Cortex of kidney (tissue), 1 donor: ENCODE measurements at places on chromosomes 3 and 15.

DNA sequence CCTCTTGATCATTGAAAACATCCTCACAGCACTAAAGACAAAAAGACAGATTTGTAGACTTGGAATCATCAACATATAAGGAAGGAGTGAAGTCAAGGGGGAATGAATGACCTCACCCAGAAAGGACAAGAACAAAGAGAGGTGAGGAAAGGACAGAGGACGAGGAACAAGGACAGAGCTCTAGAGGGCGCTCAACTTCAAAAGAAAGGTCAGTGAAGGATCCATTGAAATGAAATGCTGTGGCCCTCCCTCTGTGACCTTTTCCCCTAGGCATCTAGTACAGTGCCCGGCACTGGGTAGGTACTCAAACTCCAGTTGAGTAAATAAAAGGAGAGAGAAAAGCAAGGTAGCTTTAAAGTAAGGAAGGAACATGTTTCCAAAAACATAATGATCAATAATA is 2.6 kb downstream of the ATP8B4 start:
- no peak for DNase-seq

GRCh38 chr3:30672959-30673358 is 66.6 kb downstream of the TGFBR2 start:
- no peak for DNase-seq

DNA sequence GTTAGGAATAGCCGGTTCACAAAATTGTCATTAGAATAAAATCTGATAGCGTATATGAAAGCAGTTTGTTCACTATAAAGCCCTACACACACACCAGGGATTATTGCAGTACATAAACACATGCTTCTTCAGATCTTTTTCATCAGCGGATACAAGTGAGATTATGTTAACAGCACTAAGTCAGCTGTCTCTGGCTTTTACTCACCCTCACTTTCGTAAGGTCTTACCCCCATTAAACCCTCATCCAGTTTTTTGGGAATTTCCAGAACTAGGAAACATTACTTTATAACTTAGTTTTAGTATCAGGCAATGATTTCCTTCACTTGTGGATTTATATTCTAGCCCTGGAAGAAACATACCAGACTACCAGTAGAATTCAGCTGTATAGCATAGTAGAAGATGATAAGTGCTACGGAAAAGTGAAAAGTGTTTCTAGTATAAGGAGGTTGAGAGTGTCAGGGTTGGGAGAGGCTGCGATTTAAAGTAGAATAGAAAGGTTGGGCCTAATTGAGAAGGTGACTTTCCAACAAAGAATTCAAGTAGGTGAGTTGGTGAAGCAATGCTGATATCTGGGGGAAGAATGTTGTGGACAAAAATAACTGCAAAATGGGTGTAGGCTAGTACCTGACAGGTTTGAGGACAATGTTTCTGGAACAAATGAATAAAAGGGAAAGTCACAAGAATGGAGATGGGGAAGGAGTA is 22.7 kb downstream of the TMEM207 start:
- DNase-seq = no peak

DNA sequence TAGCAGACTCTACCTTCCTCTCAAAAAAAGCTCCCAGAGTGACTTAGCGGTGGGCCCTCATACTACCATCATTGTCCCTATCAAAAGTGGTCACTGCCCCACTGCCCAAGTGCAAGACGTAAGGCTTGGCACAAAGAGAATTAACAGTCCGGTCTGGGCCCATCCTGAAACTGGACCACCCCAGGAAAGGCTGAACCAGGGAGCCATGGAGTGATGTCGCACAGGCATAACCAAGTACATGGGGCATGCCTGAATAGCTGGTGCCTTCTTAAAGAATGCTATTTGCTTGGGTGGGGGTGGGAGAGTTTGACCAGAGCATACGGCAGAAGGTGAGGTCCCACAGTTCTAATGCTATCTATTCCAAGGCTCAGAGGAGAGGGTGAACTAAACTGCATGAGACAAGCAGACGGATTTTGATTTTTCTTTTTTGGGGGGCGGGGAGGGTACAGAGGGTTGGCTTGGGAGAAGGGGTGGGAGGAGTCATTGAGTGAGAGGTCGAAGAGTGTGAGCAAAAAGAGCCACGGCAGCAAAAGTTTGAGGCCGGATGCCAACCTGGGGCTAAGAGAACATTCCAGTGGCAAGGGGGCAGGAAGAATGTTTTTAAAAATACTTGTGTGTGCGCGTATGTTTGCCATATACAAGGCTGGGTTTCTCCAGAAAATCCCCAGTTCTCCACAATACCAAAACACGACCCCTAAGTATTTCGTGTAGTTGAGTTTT is 50.2 kb downstream of the FAM174B start:
- no peak for DNase-seq

DNA sequence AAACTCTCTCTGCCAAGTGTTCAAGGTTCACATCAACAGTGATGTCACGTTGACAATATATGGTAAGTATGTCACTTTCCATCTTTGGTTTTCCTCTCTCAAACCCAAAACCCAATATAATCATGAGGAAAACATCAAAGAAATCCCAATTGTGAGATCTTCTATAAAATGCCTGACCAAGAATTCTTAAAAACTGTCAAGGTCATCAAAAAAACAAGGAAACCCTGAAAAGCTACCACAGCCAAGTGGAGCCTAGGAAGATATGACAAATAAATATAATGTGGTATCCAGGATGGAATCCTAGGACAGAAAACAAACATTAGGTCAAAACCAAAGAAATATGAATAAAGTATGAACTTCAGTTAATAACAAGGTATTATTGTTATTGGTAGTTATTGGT is 85.2 kb upstream of the CCDC39 start:
- no peak for DNase-seq

- DNase-seq = no peak
These were observed 176.8 kb upstream of the EPHA3 start for GRCh38 chr3:88930611-88931010.

DNA sequence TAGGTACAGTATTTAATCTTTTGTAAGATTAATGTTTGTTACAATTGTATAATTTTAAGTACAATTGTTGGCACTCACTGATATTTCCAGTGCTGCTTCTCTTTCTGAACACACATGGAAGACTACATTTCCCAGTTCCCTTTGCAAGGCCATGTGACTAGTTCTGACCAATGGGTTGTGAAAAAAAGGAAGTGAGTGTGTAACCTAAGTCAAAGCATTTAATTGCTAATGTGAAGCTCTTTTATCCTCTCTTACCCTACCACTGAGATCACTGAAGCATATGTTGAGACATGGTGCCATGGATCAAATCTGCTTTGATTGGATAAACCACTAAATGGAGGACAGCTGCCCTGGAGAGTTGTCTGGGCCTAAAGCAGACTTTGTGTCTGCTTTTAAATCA is 83.9 kb upstream of the PLXND1 start:
- DNase-seq = no peak

DNA sequence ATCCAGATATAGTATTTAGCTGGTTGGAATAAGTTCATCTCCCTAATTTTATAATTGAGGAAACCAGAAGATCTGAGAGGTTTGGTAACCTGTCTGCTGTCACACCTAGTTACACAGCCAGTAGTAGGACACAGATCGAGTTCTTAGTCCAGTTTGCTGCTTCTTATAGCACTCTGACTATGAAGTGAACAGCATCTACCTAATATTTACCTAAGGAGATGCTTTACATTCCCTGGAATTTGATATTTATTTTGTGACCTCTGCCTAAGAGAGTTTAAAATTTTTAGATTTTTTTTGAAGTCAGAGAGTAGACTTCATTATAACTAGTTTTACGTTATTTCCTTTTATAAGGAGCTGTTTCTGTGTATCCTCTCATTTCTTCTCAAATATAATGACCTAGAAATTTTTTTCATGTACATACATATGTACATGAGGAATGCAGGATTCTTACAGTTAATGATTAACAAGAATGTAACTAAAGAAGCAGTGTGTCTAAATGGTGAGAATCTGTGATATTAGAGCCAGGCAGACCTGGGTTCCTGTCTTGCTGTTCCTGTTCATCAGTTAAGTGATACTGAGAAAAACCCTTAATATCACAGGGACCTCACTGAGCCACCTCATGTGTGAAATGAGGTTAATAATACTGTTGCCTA is 4.3 kb downstream of the ARHGEF26 start:
- DNase-seq = no peak

- no peak for DNase-seq
These were observed 30.9 kb downstream of the FRMD4B start for GRCh38 chr3:69354948-69355347.

GRCh38 chr3:160224256-160224655 is 966 bp upstream of the C3orf80 start:
- no peak for DNase-seq

DNA sequence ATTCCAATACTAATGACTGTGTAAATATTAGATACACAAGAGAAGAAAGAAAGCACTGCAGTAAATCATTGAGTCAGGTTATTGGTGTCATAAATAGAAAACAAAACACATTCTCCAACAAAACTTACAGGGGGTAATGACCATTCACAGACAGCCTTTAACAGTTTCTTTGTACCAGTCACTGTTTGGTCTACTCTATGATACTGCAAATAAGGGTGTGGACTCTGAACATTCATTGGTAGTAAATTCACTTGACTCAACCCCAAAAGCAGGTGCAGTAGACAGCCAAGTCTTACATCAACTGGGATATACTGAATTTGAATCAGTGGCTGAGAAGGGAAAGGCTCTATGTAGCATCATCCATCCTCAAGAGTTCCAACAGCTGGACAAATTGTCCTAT is 463.5 kb downstream of the FOXP1 start:
- no peak for DNase-seq

GRCh38 chr3:129768728-129769127 is 124.8 kb downstream of the TMCC1 start:
- DNase-seq = no peak

DNA sequence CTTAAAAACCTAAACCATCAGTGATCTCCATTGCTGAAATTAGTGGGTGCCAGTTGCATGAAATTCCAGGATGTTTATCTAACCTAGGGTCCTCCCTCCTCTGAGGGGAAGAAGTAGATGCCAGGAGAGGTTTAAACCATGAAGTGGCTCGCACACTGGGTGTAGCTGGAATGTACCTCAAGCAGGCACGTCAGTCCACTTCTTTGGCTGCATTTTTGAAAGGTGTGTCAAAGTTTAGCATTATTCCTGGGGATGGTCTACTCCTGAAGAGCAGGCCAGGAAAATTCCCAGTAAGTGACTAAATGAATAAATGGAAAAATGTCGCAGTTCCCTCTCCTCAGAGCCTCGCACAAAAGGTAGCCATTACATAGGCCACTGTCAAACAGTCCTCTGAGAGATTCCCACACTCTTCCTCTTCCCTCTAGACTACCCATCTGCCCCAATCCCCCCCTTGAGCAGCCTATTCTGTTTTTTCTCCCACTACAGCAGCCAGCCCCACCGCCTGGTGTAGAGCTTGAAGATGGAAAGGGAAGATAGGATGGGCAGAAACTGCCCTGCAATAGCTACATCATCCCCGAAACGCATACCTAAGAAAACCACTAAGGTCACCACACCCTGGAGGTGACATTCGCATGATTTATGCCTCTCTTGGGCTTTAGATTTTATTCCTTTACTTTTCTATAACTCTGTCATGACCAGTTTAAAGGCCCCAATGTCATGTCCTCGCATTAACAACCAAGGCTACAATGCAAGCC is 655 bp upstream of the TMOD3 start:
- DNase-seq = no peak

DNA sequence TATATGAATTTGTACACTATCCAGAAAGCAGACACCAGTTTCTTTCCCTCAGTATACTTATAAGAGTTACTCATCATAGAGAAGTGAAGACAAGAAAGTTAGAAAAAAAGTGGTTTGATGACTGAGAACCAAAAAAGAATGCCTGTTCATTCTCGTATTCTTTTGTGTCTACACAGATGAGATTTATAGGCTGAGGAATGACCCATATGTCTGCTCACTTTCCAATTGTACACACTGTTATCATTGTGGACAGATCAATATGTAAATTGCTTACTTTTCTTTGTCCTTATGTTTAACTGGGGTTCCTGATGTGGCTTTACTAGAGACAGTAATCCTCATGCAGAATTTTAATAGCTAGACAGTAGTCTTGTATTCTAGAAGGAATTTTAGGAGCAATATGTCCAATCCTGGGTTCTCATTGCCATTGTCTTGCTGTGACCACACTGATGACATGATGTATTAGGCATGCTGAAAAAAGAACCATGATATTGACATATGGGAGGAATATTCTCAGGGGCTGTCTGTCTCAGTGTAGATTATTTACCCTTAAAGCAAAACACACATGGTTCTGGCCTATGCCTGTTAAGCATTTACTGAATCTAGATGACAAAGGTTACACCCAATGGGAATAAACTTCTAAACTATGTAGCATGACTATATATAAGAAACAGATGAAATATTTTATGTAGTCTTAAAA is 669.7 kb downstream of the ROBO1 start:
- DNase-seq = no peak

DNA sequence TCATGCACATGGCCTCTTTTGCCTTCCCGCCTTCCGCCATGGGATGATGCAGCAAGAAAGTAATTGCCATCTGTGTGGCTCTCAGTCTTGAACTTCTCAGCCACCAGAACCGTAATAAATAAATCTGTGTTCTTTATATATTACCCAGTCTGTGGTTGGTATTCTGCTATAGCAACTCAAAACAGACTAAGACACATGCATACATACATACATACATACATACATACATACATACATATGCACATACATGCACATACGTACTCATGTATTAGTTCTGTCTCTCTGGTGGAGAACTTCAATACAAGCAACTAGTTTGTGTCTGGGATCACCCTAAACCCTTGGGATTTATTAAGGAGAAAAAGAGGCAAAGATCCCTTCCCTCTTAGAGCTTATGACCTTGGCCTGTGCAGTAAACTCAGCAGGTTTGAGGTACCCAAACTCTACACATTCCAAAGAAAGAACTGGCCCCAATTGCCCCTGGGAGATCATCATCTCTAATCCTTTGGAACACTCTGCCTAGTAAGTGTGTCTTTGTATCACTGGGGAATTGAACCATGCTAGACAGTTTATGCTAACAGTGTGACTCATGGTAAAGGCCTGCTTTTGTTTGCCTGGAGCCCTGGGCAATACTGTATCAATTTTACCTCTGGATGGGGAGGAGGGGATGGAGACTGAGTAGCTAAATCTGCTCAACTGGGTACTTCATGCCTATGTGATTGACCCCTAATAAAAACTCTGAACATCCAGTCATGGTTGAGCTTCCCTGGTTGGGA is 115.6 kb upstream of the LMCD1 start:
- no peak for DNase-seq

DNA sequence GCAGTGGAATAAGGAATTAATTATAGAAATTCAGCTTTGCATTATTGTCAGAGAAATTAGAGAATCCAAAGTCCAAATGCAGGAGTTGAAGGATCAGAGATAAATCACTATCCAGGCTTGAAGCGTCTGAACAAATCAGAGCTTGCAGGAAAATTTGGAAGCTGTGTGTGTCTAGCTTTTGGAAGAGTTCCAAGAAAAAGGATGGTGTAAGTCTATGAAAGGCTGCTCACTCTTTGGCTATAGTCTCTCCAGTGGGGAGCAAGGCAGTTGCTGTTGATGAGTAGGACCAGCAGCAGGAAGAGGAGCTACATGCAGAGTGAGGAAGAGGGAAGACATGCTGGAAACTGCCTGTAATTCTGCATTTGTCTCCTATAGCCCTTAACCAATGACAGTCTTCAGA is 464.3 kb upstream of the GRM7 start:
- DNase-seq = no peak

- DNase-seq = no peak
These were observed 1.8 kb upstream of the ZBTB38 start for GRCh38 chr3:141366285-141367037.

- no peak for DNase-seq
These were observed 48.2 kb downstream of the MDFIC2 start for GRCh38 chr3:70264122-70264780.

- no peak for DNase-seq
These were observed 8.3 kb downstream of the SLC9A9 start for GRCh38 chr3:143839980-143840379.
